ENCODE measurements at places on chromosomes 2 and 18. TPM values are rescaled to one million over a fixed set of nuclear protein-coding genes. Genes with fewer than 3 reads are reported as not detected.

The ONECUT2 gene
- under 0.01 TPM for total RNA-seq

The CFC1 gene
- total RNA-seq, result not detected

The SP140 gene
- under 0.01 TPM for total RNA-seq

The DPP4 gene
- total RNA-seq, result 251 TPM

The GYPC gene
- total RNA-seq, result 125 TPM

The C2orf15 gene
- total RNA-seq, result not detected

The FAM237A gene
- not detected for total RNA-seq

The USP37 gene
- total RNA-seq, result 10.7 TPM

The ACKR3 gene
- 44.9 TPM for total RNA-seq

The ASB3 gene
- 23.3 TPM for total RNA-seq

The ABHD1 gene
- total RNA-seq, result not detected

The CDCA7 gene
- 0.43 TPM for total RNA-seq

The SCYGR4 gene
- not detected for total RNA-seq

The ODC1 gene
- 91.2 TPM for total RNA-seq

The LIMS4 gene
- 1.1 TPM for total RNA-seq

The BIN1 gene
- total RNA-seq, result 140 TPM

The CFAP210 gene
- not detected for total RNA-seq

The SNRNP200 gene
- total RNA-seq, result 37.5 TPM

The TUBA3E gene
- total RNA-seq, result not detected

The GPR39 gene
- 0.28 TPM for total RNA-seq

The OTOS gene
- not detected for total RNA-seq

The TNFAIP6 gene
- 104 TPM for total RNA-seq

The CACNB4 gene
- total RNA-seq, result 1.1 TPM

The ACVR1C gene
- under 0.01 TPM for total RNA-seq

The ATP6V1B1 gene
- 0.71 TPM for total RNA-seq

The FZD7 gene
- 68.4 TPM for total RNA-seq

The CRIM1 gene
- total RNA-seq, result 218 TPM

The KCTD1 gene
- total RNA-seq, result 6.7 TPM

The SETBP1 gene
- 2.8 TPM for total RNA-seq

The IL1A gene
- total RNA-seq, result 2.3 TPM

The RNF144A gene
- total RNA-seq, result 2.8 TPM

The DUSP19 gene
- 3.8 TPM for total RNA-seq

The POTEJ gene
- not detected for total RNA-seq

The CTAGE1 gene
- total RNA-seq, result not detected

The OTX1 gene
- 0.14 TPM for total RNA-seq

The ERMN gene
- total RNA-seq, result not detected

The NTSR2 gene
- not detected for total RNA-seq

The CYP1B1 gene
- 23.0 TPM for total RNA-seq
